ENCODE measurements at places on chromosomes 1 and 21. TPM values are rescaled to one million over a fixed set of nuclear protein-coding genes. Genes with fewer than 3 reads are reported as not detected.

DNA sequence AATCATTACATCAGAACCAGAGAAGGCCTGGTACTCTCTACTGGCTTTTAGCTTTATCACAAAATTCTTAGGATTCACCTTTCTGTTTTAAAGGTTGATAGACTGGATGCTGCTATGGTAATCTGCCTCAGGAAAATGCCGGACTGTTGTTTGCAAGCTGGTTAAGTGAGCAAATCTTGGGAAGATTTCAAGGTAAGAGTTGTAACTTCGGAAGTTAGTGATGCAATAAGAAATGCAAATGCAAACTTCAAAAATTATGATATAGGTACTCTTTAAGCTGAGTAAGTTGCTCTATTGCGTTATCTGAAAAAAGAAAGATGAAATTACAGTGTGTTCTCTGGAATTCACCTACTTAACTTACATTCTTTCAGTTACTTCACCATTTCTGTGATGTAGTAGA is 4.4 kb upstream of the SLC16A1 start:
- DNase-seq, result no peak

DNA sequence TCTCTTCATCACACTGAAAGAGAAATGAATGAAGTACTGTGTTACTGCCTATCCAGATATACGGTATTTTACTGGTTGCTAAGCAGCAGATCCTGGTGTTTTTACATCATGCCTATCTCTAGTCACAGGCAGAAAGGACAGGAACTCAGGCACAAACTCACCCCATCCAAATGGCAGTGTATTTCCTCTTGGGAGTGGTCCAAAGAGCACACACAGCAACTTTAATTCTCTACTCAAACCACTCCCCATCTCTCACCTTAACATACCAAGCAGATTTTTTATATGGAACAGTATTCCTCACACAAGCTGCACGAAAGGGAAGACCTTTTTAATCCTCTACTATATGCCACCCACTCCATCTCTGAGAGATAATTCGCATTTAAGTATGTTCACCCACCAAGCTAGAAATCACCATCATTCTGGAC is 27.3 kb downstream of the EIF4G3 start:
- no peak for DNase-seq

DNA sequence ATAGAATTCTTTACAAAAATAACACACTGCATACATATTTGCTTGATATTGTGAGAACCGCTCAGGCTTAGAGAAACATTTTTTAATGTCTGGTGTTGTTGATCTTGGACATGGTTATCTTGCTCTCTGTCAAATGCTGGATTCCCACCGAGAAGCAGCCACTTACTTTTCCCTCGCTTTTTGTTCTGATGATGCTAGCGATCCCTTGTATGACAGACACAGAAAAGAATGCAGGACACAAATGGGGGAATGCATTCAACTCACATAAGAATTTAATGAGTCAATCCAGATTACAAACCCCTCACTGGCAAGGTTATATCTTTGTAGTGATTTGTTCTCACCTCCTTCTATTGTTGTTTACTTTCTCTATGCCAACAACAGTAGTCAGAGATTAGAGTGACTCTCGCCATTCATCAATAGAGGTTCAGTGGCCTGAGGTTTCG is 76.8 kb upstream of the AKT3 start:
- no peak for DNase-seq

- DNase-seq, result no peak
Measured at GRCh38 chr1:59645893-59646292, 168.9 kb upstream of the HOOK1 start.

- no peak for DNase-seq
Measured at GRCh38 chr1:155324717-155325602, 4.3 kb downstream of the RUSC1 start.

- DNase-seq, result no peak
Measured at GRCh38 chr1:229047161-229047839, 223.6 kb upstream of the RAB4A start.

- DNase-seq, result no peak
Measured at GRCh38 chr1:185895208-185895900, 161.2 kb downstream of the HMCN1 start.

GRCh38 chr1:165481820-165482532 is 37.0 kb upstream of the RXRG start:
- DNase-seq, result no peak

GRCh38 chr1:59238993-59239392 is 57.9 kb upstream of the FGGY start:
- no peak for DNase-seq

- no peak for DNase-seq
Measured at GRCh38 chr1:204344665-204345355, 14.9 kb downstream of the PLEKHA6 start.

GRCh38 chr21:27817074-27817473 is 850.2 kb upstream of the ADAMTS5 start:
- no peak for DNase-seq

DNA sequence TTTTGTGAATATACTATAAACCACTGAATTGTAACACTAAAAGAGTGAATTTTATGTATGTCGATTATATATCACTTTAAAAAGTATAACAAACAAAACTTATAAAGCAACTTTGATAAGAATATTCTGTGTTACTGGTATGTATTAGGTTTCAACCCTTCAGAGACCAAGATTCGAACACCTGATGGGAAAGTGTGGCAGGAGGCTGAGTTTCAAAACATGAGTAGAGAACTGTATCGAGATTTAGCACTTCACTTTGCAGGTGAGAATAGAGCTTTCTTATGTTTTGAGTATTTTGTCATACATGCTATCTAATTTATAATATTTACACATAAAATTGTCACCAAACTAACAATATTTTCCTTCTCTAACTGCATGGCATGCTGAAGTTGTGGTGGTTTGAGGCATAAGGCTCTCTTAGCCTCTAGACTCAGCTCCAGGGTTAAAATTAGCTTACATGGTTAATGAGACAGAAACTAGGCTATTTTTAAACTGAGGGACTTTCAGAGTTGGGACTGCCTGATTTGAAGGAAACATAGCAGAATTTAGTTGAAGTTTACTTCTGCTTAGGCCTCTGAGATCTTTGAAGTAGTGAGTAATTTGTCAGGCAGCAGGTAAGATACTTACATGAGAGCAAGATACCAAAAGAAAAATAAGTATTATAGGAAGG is 48.6 kb downstream of the CEP350 start:
- DNase-seq, result no peak

DNA sequence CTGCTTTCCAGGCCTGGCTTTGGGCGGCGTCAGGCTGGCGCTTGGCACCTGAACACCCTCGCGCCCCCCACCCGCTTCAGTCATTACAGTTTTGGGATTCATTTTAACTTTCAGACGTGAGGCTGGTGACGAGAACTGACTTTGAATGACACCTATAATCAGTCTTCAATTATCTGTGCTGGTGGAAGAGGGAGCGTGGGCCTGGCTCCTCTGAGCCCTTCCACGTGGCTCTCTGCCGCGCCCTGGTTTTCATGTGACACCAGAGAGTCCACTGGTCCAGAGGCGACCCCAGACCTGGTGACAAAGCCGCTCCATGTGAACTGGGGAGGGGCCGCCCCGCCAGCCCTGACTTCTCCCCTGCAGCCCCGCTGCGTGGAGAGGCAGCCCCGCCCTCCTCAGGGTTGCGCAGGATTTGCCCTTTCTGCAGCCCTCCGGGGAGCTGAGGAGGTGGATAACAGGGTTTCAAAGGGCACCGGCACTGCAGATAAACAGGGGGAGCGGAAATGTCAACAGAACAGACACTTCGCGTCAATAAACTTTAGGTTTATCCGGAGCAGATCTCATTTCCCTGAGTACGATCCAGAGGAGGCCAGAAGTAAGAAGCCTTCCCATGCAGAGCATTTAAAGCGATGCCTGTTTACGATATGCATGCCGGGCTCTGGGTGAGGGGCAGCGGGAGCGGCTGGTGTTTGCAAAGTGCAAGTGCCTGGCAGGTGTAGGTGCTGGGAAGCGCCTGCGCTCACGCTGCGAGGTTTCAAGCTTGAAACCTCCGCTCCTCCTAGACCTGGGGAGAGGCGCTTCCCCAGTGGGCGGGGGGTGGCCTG is 56.4 kb downstream of the AJAP1 start:
- no peak for DNase-seq

DNA sequence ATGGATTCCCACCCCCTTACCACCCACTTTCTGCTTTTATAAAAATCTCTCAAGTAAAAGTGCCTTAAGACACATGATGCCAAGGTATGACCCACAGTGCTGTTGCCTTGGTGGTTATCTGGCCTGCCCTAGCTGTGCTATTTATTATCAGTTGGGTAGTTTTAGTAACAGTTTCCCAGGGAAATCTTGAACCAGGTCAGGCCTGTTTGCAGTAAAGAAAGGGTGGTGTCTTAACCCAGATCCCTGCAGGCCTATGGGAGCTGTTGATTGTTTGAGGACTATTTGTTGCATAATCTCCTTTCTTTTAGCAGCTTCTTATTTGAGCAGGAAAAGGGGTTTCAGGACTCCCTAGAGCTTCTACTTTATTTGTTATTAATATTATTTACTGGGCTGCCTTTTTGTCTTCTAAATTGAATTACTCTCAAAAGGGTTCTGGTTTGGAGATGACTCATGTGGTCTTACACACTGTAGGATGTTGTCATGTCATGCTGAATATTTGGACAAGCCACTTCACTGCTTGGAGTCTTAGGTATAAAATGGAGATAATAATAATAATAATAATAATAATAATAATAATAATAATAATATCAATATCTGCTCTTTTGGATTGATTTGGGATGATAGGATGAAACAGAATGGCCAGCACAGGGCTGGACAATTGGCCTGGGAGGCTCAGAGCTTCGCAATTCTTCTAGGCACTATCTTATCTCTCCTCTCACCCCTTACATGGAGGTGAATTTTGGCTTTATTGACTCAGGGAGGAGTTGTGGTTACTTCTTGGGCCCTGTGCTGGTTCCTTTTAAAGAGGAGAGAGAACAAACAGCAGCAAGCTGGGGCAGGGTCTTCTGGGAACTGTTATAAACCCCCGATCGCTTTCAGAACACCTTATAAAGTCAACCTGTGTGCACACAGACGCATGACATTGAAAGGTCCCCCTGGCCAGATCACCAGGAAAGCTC is 252.1 kb downstream of the PRDM2 start:
- no peak for DNase-seq

- DNase-seq, result no peak
Measured at GRCh38 chr1:228015276-228016180, 8.7 kb downstream of the WNT3A start.

GRCh38 chr21:42565886-42566523 is 52.4 kb downstream of the SLC37A1 start:
- DNase-seq, result no peak

DNA sequence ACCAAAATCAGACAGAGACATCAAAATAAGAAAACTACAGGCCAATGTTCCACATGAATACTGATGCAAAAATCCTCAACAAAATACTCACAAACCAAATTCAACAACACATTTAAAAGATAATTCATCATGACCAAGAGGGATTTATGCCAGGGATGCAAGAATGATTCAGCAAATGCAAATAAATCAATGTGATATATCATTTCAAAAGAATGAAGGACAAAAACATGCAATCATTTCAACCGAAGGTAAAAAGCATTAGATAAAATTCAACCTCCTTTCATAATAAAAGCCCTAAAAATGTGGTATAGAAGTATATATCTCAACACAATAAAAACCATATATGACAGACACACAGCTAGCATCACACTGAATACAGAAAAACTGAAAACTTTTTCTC is 81.5 kb upstream of the LYPLAL1 start:
- DNase-seq, result no peak

DNA sequence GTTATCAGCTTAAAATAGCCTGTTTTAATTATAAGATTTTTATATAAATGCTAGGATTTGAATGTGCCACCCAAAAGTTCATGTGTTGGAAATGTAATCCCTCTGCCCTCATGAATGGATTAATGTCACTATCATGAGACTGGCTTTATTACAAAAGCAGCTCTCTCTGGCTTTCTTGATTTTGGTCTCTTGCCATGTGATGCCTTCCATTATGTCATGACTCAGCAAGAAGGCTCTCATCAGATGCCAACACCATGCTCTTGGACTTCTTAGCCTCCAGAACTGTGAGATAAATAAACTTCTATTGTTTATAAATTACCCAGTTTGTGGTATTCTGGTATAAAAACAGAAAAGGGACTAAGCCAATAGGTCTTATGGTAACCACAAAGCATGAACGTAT is 6.9 kb upstream of the PRSS38 start:
- DNase-seq, result no peak

DNA sequence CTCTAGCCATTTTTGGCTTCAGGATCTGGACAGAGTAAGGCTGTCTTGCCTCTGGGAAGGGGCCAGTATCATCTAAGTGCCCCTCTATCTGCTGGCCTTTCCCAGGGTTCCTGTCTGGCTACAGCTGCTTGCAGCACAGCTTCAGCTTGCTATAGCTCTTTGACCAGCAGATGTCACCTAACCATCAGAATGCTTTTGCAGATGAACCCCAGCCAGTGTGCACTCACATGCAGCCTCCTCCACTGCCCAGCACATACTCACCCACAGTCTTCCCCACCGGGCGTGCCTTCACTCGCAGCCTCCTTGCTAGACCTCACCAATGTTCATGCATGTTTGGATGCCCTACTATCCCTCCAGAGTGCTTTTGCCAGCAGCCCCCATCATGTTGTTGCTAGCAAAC is 769.0 kb downstream of the BRINP3 start:
- no peak for DNase-seq

- no peak for DNase-seq
Measured at GRCh38 chr1:6519491-6519934, 28.0 kb upstream of the PLEKHG5 start.

DNA sequence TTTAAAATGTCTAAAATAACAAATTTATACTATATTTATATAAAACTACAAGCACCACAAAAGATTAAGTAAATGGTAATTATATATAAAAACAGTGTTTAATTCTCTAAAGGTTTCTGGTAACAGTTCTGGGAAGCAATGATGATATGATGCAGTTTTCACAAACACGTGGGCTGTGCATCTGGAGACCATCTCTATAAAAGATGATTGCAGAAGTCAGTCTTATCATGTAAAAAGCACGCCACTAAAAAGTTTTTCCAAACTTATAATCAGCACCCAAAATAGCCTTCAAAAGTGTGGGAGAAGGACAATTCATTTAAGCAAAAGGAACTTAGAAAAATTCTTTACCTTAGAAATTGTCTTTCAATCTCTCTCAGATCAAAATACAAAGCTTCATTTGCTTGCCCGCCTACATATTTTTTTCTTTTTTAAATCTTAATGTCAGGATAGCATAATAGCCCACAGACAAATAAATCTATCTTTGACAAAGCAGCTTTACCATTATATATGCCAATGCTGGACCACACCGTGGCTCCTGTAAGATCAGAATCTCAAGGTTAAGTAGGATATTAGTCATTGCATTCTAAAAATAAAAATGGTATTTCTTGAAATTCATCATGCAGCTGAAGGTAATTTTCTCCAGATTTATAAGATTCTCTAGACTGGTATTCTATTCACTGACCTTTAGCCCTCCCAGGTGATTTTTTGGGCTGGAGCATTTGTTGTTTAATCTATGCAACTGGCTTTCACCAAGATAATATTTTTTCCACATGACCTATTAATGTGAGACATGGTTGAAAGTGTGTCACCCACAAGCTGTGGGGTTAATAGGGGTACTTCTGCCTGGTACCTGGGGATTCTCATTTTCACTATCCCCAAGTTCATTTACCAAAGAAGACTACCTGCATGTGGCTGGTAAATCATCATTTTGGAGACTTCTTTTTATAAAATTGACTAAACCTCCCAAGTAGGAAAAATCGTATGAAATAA is 189.6 kb upstream of the ST6GALNAC5 start:
- DNase-seq, result no peak

- DNase-seq, result no peak
Measured at GRCh38 chr1:93699049-93699384, 17.4 kb upstream of the BCAR3 start.

Gene CYP4B1
- polyA plus RNA-seq, result 3.9 TPM

Gene LCE3D
- not detected for polyA plus RNA-seq

Gene DCST2
- 1.6 TPM for polyA plus RNA-seq

Gene COL6A1
- polyA plus RNA-seq, result 251 TPM
